ENCODE measurements at places on chromosomes 13 and 19.

- no peak for DNase-seq
These were observed 2.1 kb downstream of the SPATA13 start for GRCh38 chr13:24162604-24163003.

DNA sequence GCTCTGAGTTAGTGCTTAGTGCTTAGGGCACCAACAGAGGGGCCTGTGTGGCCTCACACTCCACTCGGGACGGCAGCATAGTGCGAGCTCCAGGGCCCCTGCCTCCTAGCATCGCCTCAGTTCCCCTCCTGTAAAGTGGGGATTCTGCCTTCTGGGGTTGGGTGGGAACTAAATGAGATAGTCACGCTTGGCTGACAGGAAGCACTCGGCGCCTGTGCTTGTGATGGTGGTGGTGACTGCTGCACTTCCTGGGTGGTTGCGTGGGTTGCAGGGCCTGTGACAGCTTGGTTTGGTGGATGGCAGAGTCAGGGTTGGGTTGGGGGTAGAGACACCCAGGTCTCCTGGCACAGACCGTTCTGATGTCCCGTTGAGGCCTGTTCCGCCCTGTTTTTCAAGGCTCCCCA, 7.7 kb downstream of the PLEKHF1 start:
- peak; percentile 71 for DNase-seq

- no peak for DNase-seq
These were observed 1.1 kb downstream of the PSENEN start for GRCh38 chr19:35746531-35746930.

DNA sequence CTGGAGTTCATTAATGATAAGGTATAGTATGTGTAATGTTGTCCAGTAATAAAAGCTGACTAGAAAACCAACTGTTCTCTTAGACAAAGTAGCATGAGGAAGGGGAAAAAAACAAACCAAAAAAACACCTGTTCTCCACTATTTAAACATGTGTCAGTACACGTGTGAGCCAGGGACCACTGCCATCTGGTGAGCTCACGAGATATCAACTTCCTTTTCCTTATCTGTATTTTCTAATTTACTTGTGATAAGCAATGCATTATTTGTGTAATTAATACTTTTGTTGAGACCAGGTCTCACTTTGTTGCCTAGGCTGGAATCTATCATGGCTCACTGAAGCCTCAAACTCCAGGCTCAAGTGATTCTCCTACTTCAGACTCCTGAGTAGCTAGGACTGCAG, 4.3 kb upstream of the SIX5 start:
- DNase-seq = no peak

GRCh38 chr19:24040621-24041020, 46.4 kb upstream of the ZNF254 start:
- DNase-seq = no peak

GRCh38 chr19:17703824-17704463, 15.3 kb upstream of the MAP1S start:
- no peak for DNase-seq

DNA sequence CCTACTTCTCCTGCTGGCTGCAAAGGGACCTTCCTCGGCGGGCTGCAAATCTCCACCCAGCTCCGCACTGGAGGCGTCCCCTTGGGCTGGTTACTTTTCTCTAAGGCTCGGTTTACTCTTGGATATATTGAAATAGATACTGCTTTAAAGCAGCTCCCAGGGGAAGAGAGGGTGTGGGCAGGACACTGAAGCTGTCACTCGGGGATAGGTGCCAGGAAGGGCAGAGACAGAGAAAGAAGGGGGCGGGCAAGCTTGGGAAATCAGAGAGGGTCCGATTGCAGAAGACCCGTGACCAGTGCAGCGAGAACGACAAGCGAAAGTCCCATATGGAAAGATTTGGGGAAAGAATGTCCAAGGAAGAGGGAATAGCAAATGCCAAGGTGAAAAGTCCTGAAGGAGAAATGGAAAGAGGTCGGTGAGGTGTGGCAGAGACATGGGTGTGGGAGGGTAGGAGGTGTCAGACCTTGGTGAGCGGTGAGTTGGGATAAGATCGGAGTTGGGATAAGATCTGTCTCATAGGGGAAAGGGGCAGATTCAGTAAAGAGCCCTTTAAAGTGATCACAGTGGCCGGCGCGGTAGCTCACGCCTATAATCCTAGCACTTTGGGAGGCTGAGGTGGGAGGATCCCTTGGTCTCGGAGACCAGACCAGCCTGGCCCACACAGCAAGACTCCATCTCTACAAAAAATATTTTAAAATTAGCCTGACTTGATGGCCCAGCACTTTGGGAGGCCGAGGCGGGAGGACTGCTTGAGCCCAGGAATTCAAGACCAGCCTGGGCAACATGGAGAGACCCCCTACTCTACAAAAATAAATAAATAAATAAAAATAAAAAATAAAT, 618 bp downstream of the THSD8 start:
- no peak for DNase-seq

DNA sequence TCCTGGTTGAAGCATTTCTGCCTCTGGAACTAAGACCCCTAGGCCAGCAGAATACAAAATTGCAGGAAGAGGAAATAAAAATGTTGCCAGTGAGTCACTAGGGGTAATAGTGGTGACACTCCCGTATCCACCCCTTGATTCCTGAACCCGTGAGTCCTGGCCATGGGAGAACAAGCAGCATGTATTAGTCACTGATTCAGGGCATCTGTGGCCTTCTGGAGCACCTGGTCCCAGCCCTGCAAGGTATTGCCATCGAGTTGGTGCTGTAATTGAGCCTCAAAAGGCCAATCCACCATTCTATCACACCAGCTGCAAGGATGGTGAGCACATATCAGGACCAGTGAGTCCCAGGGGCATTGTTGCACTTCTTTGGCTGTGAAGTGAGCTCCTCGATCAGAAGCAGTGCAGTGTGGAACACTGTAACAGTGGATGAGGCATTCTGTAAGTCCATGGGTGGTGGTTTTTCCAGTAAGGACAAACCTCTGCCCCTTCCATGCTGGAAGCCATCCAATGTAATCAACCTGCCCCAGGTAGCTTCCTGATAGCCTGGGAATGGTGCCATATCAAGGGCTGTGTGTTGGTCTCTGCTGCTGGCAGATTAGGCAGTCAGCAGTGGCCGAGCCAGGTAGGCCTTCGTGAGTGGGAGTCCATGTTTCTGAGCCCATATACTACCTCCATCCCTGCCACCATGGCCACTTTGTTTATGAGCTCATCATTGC, 39.6 kb downstream of the C1QTNF9 start:
- DNase-seq = no peak

- DNase-seq = no peak
These were observed 945.4 kb upstream of the MIR17HG start for GRCh38 chr13:90402102-90402501.

DNA sequence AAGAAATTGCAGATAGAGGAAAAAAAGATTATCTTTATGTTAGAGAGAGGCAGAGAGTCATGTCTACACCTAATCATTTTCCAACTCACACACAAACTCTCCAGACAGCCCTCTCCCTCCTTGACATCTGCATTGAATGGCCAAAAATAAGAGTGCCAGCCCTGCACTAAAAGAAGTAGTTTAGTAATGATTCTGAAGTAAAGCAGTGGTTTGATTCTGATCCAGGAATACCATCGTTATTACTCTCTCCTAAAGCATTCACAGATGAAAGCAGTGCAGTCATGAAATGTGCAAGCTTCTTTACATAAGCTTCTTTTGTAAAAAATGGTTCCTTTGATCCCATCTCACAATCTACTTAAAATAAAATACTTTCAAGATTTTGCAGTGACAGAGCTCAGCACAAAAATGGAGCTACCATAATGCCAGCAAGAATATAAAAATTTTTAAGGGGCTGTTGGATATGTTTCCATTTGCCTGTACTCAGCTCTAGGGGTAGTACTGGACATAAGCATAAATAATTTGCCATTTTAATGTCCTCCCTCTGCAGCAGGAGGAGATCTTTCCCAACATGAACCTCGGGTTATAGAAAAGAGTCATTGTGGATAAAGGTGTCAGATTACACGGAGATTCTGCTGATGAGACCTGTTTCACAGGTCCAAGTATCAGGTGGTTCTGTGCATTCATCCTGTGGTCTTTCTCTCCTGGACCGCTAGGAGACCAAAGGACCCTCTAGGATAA, 406.3 kb downstream of the DCT start:
- DNase-seq = no peak

- DNase-seq = no peak
These were observed 8.8 kb downstream of the TPT1 start for GRCh38 chr13:45332036-45332830.

All from GM06990 (cell line).